ENCODE measurements at places on chromosomes 13 and 19. TPM values are rescaled to one million over a fixed set of nuclear protein-coding genes. Genes with fewer than 3 reads are reported as not detected.
A peak's percentile ranks its signal among the peaks of the same experiment; 100 is the strongest.

DNA sequence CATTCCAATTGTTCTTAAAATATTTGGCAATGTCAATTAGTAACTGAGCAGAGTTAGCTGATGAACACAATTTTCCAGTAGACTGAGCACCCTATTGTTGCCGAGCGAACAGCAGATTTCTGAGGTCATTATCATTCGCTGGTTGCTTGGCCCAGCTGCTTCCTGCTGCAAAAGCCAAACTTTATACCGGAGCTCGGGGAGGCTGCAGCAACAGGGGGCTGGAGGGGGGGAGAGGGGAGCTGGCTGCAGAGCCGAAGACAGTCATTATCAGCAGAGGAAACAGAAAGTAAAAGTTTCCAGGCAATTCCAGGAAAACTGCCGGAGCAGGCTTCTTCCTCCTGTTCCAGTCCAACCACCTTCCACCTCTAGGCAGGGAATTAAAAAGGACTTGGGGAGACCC, 77.9 kb downstream of the ZNF536 start:
- peak; percentile 27 for DNase-seq
- H3K4me3 ChIP-seq: peak overlapping the region; percentile 25
- H3K36me3 ChIP-seq: no peaks in the 10 kb centered on the region

- H3K27me3 ChIP-seq: no peaks in the 10 kb centered on the region
- H3K27ac ChIP-seq: no peak overlapping the region
- peak; percentile 31 for DNase-seq
- no peaks in the 10 kb centered on the region for H3K36me3 ChIP-seq
Observed at GRCh38 chr19:38989066-38989605, 13.6 kb upstream of the FBXO17 start.

DNA sequence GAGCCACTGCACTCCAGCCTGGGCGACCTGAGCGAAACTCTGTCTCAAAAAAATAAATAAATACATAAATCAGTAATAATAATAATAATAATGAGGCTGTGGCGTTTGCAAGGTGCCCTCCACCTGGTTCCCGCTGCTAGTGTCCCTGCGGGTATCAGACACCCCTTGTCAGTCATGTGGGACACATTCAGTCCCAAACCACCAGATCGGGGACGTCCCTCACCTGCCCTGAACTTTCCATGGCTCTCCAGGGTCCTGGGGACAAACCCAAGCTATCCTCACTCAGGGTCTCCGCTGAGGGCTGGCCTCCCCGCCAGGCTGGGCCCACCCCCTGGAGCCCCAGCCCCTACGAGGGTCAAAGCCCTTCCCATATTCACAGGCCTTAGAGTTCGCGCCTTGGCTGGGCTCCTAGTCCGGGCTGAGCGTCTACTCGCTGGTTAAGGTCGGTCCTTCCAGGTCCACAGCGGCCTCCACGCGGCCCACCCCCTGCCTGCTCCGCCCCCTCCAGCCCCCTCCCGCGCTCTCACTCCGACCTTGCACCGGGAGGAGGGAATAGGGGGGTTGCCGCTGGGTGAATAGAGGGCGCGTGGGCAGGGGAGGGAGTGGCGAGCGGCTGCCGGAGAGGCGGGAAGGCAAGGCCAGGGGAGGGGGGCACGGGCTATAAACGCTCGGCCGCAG, 349 bp upstream of the KISS1R start:
- DNase-seq: no peak
- H3K27ac ChIP-seq: no peak overlapping the region
- no peak overlapping the region for H3K4me3 ChIP-seq

Gene MYO16
- polyA plus RNA-seq: 0.03 TPM
